ENCODE measurements at places on chromosomes 16 and 17. TPM values are rescaled to one million over a fixed set of nuclear protein-coding genes. Genes with fewer than 3 reads are reported as not detected.

MATCAP1 gene
- total RNA-seq = 14.2 TPM

PYY gene
- not detected for total RNA-seq

GRB7 gene
- total RNA-seq = 1.1 TPM

MYCBPAP gene
- total RNA-seq = 0.82 TPM

NLRC5 gene
- 6.6 TPM for total RNA-seq

LHX1 gene
- total RNA-seq = not detected

NOXO1 gene
- not detected for total RNA-seq

ADAM11 gene
- total RNA-seq = 7.3 TPM

PDK2 gene
- 206 TPM for total RNA-seq

MT2A gene
- total RNA-seq = 115 TPM

PTX4 gene
- not detected for total RNA-seq

UTS2R gene
- 1.4 TPM for total RNA-seq

CNTNAP4 gene
- total RNA-seq = not detected

JPH3 gene
- 0.14 TPM for total RNA-seq

CDRT15L2 gene
- total RNA-seq = not detected

TM4SF5 gene
- total RNA-seq = not detected

PSMB3 gene
- 149 TPM for total RNA-seq

Data from left ventricle myocardium inferior (tissue), 1 donor.